ENCODE measurements at places on chromosomes 1 and 21. TPM values are rescaled to one million over a fixed set of nuclear protein-coding genes. Genes with fewer than 3 reads are reported as not detected.

HSD3B2 gene
- total RNA-seq: not detected

DNA sequence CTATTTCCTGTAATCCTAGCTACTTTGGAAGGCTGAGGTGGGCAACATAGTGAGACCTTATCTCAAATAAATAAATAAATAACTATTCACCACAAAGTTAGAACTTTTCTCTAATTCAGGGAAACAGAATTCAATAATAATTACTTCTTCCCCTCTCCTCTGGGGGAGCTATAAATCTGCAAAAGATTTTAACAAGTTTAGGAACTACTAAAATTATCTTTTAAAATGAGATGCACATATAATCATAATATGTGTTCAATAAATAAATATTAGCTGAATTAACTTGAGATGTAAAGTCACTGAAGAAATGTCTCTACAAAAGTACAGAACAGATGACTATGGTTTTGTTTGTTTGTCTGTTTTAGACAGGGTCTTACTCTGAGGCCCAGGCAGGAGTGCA lies 14.1 kb downstream of the WDR47 start:
- no peak overlapping the region for H3K27ac ChIP-seq
- no peaks in the 10 kb centered on the region for H3K36me3 ChIP-seq
- H3K4me1 ChIP-seq: peaks cover 3% of the 10 kb centered on the region
- DNase-seq: peak; percentile 17
- no peak overlapping the region for H3K4me3 ChIP-seq

GRCh38 chr1:42926235-42926878 lies 32.3 kb downstream of the SLC2A1 start:
- DNase-seq: no peak
- H3K27me3 ChIP-seq: no peaks in the 10 kb centered on the region
- peaks cover 62% of the 10 kb centered on the region for H3K36me3 ChIP-seq
- no peak overlapping the region for H3K27ac ChIP-seq
- no peak overlapping the region for H3K4me3 ChIP-seq

- H3K27me3 ChIP-seq: no peaks in the 10 kb centered on the region
- H3K36me3 ChIP-seq: no peaks in the 10 kb centered on the region
- no peak overlapping the region for H3K27ac ChIP-seq
- H3K4me3 ChIP-seq: no peak overlapping the region
Observed at GRCh38 chr1:46508757-46509156, 19.1 kb downstream of the DMBX1 start.

ATP13A2 gene
- total RNA-seq: 48.4 TPM

DNA sequence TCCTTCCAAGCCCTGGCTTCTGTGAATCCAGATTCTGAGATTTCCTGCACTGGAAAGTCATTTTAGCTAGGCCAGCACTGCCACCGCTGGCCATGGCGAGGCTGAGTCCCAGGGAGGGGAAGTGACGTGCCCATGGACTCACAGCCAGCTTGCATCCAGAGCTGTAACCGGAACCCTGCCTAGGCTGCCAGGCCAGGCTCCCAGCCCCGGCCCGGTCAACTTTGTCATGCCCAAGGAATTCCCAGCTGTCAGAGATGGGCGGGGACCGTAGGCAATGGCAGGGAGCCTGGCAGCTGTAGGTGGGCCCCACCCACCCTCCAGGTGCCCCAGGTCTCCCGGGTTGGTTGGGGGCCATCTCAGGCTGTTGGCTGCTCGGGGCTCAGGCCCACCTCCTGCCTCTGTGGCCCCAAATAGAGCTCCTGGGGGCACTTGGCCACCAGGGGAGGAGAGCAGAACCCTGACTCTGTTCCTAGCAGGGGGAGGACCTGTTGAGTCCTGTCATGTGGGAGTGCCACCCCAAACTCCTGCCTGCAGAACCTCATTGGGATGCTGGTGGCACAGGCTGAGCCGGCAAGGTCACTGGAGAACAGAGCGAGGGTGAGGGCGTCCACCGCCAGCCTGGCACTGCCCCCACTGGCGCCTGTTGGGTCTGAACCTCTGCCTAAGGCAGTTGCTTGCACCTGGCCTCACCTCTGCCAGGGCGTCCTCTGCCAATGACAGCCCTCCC lies 57.8 kb downstream of the FOXO6 start:
- peak; percentile 96 for DNase-seq
- no peaks in the 10 kb centered on the region for H3K27me3 ChIP-seq
- H3K36me3 ChIP-seq: no peaks in the 10 kb centered on the region
- peaks cover 15% of the 10 kb centered on the region for H3K4me1 ChIP-seq

AVPR1B gene
- 0.22 TPM for total RNA-seq

PLD5 gene
- total RNA-seq: not detected

MCOLN2 gene
- total RNA-seq: 11.7 TPM

DNA sequence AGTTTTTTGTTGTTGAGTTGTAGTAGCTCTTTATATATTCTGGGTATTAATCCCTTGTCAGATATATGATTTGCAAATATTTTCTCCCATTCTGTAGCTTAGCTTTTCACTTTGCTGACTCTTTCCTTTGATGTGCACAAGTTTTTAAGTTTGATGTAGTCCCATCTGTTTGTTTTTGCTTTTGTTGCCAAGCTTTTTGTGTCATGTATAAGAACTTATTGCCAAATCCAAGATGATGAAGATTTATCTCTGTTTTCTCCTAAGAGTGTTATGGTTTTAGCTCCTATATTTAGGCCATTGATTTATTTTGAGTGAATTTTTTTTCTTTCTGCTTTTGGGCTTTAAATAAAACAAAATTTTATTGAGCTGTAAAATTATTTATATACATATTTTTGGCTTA lies 52.1 kb upstream of the KRTAP19-8 start:
- peaks cover 8% of the 10 kb centered on the region for H3K27me3 ChIP-seq
- no peak overlapping the region for H3K4me3 ChIP-seq
- DNase-seq: no peak
- no peaks in the 10 kb centered on the region for H3K4me1 ChIP-seq

TNFAIP8L2 gene
- total RNA-seq: not detected

GRCh38 chr1:30400507-30400906 lies 322.9 kb downstream of the MATN1 start:
- DNase-seq: no peak
- H3K4me1 ChIP-seq: no peaks in the 10 kb centered on the region
- H3K36me3 ChIP-seq: no peaks in the 10 kb centered on the region
- peaks cover 25% of the 10 kb centered on the region for H3K27me3 ChIP-seq

- H3K27ac ChIP-seq: no peak overlapping the region
- no peak for DNase-seq
- no peak overlapping the region for H3K4me3 ChIP-seq
- peaks cover 19% of the 10 kb centered on the region for H3K4me1 ChIP-seq
Observed at GRCh38 chr1:11691928-11692711, 610 bp downstream of the DRAXIN start.

DNA sequence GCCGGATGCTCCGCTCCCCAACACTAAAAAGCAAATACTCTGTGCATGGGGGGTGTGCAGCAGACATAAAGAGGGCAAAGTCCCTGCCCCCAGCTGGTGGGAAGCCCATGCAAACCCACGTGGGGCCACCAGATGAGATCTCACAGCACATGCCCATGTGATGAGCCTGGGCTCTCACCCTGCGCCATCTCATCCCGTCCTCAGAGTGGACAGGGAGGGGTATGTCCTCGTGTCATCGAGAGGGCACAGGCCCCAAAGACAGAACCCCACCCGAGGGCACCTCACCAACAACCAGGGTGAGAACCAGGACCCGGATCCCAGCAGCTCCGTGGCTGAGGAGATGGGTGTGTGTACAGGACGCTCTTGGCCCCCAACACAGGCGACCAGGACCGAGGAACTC lies 25.1 kb upstream of the ARHGEF16 start:
- H3K27me3 ChIP-seq: peaks cover 24% of the 10 kb centered on the region
- no peaks in the 10 kb centered on the region for H3K4me1 ChIP-seq
- no peak for DNase-seq
- no peak overlapping the region for H3K27ac ChIP-seq

- no peak overlapping the region for H3K4me3 ChIP-seq
- no peaks in the 10 kb centered on the region for H3K27me3 ChIP-seq
- DNase-seq: no peak
- no peaks in the 10 kb centered on the region for H3K36me3 ChIP-seq
- no peak overlapping the region for H3K27ac ChIP-seq
Observed at GRCh38 chr1:45275054-45275453, 51.6 kb upstream of the HPDL start.

- H3K4me1 ChIP-seq: no peaks in the 10 kb centered on the region
- H3K36me3 ChIP-seq: peaks cover 3% of the 10 kb centered on the region
- H3K27ac ChIP-seq: no peak overlapping the region
- no peaks in the 10 kb centered on the region for H3K27me3 ChIP-seq
- no peak for DNase-seq
Observed at GRCh38 chr1:88825721-88826120, 65.6 kb downstream of the GTF2B start.

TRIM46 gene
- 5.4 TPM for total RNA-seq

- H3K27ac ChIP-seq: no peak overlapping the region
- no peak overlapping the region for H3K4me3 ChIP-seq
- no peak for DNase-seq
- no peaks in the 10 kb centered on the region for H3K36me3 ChIP-seq
Observed at GRCh38 chr1:187787736-187788135, 959.0 kb downstream of the PLA2G4A start.

KRTAP21-2 gene
- total RNA-seq: not detected

SLC45A3 gene
- total RNA-seq: 37.6 TPM

DNA sequence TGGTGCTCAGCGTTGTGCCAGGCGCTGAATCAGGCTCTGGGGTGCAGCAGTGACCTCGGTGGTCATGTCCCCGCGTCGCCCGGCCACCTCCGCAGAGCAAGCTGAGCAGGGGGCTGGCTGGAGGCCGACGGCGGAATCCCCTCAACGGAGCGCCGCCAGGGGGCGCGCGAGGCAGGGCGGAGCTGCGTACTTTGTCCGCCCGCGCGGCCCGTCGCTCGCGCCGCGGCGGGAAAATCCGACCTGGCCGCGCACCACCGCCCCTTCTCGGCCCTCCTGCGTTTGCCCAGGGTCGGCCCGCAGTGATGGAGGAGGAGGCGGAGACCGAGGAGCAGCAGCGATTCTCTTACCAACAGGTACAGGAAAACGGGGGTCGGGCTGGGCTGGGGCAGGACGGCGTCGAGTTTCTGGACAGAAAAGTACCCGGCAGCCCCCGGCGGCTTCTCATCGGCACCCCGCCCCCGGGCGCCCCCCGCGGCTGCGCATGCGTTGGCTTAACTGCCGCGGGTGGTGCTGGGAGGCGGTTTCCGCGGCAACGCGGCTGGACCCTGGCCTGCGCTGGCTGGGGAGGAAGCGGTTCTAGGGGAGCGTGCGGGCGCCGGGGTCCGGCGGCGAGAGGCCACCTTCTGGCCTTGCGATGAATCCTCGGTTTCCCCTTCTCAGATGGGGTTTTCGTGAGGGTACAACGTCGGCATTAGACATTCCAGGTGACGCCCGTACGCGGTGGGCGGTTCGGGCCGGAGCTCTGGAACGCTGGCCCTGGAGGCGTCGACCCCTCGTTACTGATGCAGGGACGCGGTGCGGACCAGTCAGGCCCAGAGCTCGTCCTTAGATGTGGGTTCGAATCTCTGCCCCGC lies at the start of gene CENPS:
Gene CENPS, plus strand, starts transcription at position 218 of the 854 bp plus-strand sequence. Its CDS starts 85 bp downstream, at position 303.
- peak within 1 kb of the TSS; percentile 85 for H3K4me3 ChIP-seq
- peak within 1 kb of the TSS; percentile 71 for H3K27ac ChIP-seq
- peak; percentile 88 for DNase-seq
- H3K4me1 ChIP-seq: peaks cover 8% of the 10 kb centered on the region
- H3K36me3 ChIP-seq: no peaks in the 10 kb centered on the region
